Endodermal cell (in vitro differentiated cells): ENCODE measurements at places on chromosomes 13 and 19. TPM values are rescaled to one million over a fixed set of nuclear protein-coding genes. Genes with fewer than 3 reads are reported as not detected.

Gene NDUFS7
- total RNA-seq, result 57.0 to 63.8 TPM (median 59.6 TPM) in 3 replicates

Gene CXCL17
- 0.37 and 0.66 TPM in 2 replicates for total RNA-seq

Gene ZNF91
- total RNA-seq, result 61.1 and 66.9 TPM in 2 replicates

Gene CGB1
- total RNA-seq, result not detected in 2 replicates

Gene DACT3
- total RNA-seq, result 0.15 to 1.2 TPM (median 0.50 TPM) in 3 replicates

Gene PGLYRP1
- total RNA-seq, result not detected in 2 replicates

Gene GJB2
- 0.26 and 0.59 TPM in 2 replicates for total RNA-seq

Gene TICAM1
- 2.4 and 2.9 TPM in 2 replicates for total RNA-seq

Gene STX10
- total RNA-seq, result 24.5 and 30.8 TPM in 2 replicates

Gene MBD3L2
- total RNA-seq, result not detected in 2 replicates

Gene DNAJB1
- total RNA-seq, result 66.1 and 69.8 TPM in 2 replicates

Gene COL5A3
- 0.04 and 0.27 TPM in 2 replicates for total RNA-seq

Gene FCAR
- not detected in 3 replicates for total RNA-seq

Gene MTMR6
- 6.3 and 7.3 TPM in 2 replicates for total RNA-seq

Gene CARS2
- 51.2 and 53.0 TPM in 2 replicates for total RNA-seq

Gene FXYD1
- total RNA-seq, result 0.86 to 1.4 TPM in 2 of 3 replicates, not detected in the other

Gene CYP4F11
- total RNA-seq, result not detected in 2 replicates
